ENCODE measurements at places on chromosomes 1 and 21.

- DNase-seq = no peak
These were observed 6.5 kb downstream of the CAPN9 start for GRCh38 chr1:230753586-230754251.

DNA sequence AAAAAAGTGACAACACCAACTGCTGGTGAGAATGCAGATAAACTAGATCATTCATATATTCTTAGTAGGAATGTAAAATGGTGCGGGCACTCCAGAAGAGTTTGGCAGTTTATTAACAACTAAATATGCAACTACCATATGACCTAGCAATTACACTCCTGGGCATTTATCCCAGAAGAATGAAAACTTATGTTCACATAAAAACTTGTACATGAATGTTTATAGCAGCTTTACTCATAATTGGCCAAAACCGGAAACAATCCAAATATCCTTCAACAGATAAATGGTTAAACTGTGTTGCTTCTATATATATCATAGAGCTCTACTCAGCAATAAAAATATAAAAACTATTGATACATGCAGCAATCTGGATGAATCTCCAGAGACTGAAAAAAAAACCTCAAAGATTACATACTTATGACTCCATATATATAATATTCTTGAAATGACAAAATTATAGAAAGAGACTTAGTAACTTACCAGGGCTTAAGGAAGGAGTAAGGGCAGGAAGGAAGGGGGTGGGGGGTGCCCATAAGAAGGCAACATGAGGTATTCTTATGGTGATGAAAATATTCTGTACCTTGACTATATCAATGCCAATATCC, 99.9 kb downstream of the KCNH1 start:
- DNase-seq = no peak

- DNase-seq = no peak
These were observed 10.0 kb downstream of the LAMC1 start for GRCh38 chr1:183033205-183033604.

- no peak for DNase-seq
These were observed 116.3 kb downstream of the PEX14 start for GRCh38 chr1:10591010-10591409.

- no peak for DNase-seq
These were observed 6.3 kb upstream of the IL20 start for GRCh38 chr1:206859082-206859521.

GRCh38 chr21:24895885-24896734, 711.2 kb downstream of the MRPL39 start:
- no peak for DNase-seq

DNA sequence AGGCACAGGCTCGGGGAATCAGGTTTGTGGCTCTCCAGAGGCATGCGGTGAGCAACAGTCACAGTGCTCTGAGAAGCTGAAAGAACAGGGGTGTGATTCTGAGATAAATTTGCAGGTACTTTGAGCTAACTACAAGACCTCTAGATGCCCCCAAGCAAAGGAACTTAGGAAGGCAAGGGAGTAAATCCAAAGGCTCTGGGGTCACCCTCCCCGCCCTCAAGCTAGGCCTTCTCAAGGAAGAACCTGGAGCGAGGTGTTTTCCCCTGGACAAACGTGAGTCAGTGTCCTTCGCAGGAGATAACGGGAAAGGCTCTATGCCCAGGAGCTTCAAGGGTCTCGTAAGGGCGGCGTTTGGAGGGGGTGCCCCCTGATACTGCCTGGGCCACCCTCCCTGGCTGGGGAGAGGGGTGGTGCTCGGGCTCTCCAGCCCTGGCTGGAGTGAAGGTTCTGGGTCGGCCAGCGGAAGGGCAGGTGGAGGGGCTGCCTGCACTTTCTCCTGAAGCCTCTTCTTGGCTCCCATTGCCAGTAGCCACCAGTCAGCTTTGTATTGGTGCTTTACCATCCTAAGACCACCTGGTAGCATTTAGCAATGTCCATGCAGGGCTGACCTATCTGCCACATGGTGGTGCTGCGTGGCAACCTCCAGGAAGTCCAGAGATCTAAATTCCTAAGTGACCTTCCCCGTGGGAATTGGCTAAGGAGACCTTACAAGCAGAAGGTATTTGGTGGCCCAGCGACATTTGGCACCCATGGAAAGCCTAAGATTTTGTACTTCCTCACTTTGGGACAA, 44.0 kb downstream of the GPR161 start:
- no peak for DNase-seq

GRCh38 chr1:157137408-157138219, 581 bp downstream of the ETV3 start:
- no peak for DNase-seq

DNA sequence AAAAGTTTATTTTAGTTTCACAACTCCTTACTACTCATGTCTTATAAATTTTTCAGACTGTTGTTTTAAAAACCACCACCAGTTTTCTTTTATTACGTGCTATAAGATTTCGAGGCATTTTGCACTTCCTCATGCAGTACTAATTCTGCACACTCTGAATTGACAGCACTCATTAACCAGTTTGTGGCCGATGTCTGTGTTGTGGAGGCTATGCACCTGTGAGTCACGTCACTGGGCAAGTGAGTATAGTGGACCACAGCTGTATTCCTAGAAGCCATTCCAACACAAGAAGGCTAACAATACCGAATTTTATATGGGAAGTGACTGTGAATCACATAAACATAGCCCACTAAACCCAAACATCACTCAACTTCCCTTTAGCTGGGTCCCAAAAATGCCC, 21.0 kb upstream of the SPATA6 start:
- DNase-seq = no peak
